ENCODE measurements at places on chromosomes 2 and 18. TPM values are rescaled to one million over a fixed set of nuclear protein-coding genes. Genes with fewer than 3 reads are reported as not detected.

The ATP8B1 gene
- polyA plus RNA-seq: not detected

The UGT1A4 gene
- polyA plus RNA-seq: not detected

The NHEJ1 gene
- 15.3 TPM for polyA plus RNA-seq

The ABCA12 gene
- 4.6 TPM for polyA plus RNA-seq

The RAB6C gene
- polyA plus RNA-seq: 0.24 TPM

The PIEZO2 gene
- polyA plus RNA-seq: not detected

The FOXI3 gene
- not detected for polyA plus RNA-seq

The GREB1 gene
- 11.4 TPM for polyA plus RNA-seq

The FAM237A gene
- not detected for polyA plus RNA-seq

The ARHGAP25 gene
- not detected for polyA plus RNA-seq

The CIB4 gene
- not detected for polyA plus RNA-seq

- no peak for DNase-seq
Measured at GRCh38 chr18:45155526-45155925, 459.8 kb upstream of the SLC14A2 start.

- no peak for DNase-seq
Measured at GRCh38 chr2:1833726-1834125, 89.4 kb upstream of the PXDN start.

GRCh38 chr2:118699447-118700175, 147.8 kb downstream of the EN1 start:
- DNase-seq: no peak

DNA sequence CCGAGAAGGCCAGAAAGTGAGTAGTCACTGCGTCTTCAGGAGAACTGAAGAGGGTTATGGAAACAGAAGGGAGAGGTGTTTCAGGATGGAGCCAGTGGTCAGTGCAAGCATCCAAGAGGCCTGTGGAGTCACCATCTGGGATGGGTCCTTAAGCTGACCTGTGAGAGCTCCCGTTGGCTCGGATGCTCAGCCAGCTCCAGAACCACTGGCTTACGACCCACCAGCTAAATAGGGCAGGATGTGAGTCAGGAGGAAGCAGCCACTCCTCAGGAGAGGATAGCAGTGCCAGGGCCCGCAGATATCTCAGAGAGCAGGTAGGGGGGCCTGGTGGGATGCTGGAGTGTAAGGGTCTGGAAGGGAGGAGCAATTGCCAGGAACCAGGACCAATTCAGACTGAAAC, 63.1 kb upstream of the B3GNT7 start:
- no peak for DNase-seq

DNA sequence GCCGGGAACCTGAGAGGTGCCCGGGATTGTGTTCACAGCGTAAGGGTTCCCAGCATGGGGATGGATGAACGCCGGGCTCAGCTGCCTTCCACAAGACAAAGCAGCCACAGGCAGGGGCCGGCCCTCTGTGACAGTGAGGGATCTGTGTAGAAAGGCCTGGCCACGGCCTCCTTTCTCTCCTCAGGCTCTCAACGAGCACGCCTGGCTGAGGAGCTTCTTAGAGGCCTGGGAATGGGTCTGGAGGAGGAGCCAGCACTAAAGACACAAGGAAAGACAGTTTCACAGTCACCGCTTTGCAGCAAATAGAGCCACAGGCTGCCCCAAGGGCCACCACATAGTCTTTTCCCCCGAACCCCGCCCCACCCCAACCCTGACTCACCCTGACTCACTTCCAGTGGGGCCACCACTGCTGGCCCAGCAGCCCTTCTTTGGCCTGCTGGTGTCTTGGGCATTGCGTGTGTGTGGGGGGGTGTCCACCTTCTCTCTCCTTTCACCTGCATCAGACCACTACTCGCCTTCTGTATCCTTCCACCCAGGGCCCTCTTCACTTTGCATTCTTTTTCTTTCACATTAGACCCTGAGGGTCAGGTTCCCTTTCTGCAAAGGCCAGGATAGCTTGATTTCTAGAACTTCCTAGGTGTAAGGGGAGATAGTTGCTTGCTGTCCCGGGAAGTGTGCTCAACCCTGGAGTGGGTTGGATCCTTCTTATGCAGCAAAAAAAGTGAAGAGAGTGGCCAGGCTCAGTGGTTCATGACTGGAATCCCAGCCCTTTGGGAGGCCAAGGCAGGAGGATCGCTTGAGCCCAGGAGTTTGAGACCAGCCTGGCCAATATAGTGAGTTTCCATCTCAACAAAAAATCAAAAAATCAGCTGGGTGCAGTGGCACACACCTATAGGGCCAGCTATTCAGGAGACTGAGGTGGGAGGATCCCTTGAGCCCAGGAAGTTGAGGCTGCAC, 19.3 kb upstream of the HPCAL1 start:
- no peak for DNase-seq

DNA sequence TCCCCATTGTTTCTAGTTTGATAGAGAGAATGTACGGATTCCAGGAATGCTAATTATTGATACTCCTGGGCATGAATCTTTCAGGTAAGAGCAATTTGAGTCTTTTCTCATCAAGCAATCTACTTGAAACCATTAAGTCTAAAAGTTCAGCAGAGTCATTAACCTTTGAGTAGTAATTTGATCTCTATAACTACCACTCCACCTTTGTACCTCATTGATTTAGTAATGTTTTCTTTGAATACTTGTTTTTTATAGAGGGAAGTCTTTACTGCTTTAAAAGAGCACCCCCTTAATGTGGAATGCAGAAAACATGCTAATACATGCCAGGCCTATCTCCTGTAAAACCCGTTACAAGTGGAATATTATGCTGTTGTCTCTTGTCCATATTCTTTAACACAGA, 45.0 kb downstream of the EIF5B start:
- no peak for DNase-seq

DNA sequence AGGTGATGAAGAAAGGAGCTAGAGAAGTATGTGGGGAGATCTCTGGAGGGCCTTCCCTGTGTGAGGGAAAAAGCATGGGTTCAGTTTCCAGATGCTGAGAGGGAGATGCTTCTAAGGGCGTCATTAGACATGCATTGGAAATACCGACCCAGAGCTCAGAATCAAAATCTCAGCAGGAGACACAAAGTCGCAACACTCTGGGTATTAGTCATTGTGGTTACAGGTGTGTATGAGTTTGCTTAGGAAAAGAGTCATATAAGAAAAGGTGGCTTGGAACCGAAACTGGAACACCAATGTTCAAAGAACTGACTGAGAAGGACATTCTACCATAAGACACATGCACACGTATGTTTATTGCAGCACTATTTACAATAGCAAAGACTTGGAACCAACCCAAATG, 477.1 kb downstream of the FBXO15 start:
- no peak for DNase-seq

DNA sequence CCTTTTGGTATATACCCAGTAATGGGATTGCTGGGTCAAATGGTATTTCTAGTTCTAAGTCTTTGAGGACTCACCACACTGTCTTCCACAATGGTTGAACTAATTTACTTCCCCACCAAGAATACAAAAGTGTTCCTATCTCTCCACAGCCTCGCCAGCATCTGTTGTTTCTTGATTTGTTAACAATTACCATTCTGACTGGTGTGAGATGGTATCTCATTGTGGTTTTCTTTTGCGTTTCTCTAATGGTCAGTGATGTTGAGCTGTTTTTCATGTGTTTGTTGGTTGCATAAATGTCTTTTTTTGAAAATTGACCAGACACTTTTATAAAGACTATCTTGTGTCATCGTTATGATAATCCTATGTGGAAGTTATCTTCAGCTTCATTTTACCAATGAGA, 16.0 kb upstream of the ATP8B1 start:
- DNase-seq: no peak

- DNase-seq: no peak
Measured at GRCh38 chr2:180366481-180366880, 359.4 kb upstream of the CWC22 start.

- peak; percentile 73 for DNase-seq
Measured at GRCh38 chr18:79380816-79381806, 14.6 kb upstream of the NFATC1 start.

- no peak for DNase-seq
Measured at GRCh38 chr18:62918361-62918760, 203.0 kb downstream of the PHLPP1 start.

DNA sequence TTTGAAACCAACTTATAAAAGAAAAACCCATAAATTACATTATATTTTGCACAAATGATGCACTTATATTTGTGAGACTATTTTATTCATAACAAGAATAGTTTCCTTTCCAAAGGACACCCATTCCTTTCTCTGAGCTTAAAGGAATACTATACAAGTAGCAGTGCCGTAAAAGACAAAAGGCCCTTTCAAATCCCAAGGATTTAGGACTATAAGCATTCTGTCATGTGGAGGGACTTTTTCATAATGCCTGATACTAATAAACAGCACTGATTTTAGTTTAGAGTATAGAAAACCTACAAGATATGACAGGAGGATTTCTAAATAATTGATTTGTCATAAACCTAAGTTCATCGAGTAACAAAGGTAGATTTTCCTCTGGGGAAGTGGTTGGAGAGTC, 1134.2 kb upstream of the ZEB2 start:
- no peak for DNase-seq

DNA sequence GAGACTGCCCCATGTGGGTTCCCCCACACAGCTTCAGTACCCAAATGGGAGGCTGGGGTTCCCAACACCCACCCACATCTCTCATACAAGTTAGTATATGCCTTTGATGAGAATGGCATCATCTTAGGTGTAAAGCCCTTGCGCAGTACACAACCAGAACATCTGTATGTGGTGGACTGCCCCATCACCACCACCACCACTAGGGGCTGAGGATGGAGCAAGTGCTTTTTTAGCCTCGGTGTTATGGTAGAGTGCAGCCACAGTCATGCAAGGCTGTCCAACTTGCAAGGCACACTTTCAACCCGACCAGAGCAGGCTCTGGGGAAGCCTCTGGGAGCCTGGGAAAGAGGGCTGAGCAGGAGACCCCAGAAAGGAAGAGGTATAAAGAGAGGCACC, 241.2 kb downstream of the TFCP2L1 start:
- no peak for DNase-seq

DNA sequence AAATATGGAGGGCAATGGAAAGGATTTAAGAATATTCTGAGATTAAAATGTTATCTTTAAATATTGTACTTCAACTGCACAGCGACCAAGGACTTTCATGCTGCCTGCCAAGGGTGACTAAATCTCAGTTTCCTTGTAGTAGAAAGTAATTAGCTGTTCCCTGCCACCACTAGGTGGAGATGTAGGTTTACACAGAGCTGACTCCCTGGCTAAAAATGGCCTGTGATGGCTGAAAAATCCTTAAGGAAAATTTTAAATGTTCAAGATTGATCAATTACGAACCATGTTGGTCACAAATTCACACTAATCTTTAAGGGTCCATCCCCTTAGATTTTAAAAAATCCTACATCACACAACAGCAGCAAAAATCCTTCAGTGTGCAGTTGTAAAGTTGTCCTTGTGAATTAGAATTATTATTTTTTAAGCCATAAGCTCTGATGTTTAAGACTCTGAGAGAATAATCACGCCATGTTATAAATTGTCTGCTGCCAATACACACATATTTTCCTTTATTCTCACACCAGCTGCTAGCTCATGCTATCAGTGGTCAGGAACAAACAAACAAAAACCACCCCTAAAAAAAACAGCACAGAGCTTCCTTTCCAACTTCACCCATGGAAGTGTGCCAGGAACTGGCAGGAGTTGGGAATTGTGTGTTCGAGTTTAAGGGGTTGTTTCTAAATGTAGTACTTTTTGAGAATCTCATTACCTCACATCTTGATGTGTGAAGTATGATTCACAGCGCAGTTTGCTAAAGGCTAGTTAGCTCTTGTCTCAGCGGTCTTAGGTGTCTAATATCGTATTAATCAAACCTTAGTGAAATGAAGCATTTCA, 399.8 kb downstream of the TMEM182 start:
- DNase-seq: peak; percentile 47

DNA sequence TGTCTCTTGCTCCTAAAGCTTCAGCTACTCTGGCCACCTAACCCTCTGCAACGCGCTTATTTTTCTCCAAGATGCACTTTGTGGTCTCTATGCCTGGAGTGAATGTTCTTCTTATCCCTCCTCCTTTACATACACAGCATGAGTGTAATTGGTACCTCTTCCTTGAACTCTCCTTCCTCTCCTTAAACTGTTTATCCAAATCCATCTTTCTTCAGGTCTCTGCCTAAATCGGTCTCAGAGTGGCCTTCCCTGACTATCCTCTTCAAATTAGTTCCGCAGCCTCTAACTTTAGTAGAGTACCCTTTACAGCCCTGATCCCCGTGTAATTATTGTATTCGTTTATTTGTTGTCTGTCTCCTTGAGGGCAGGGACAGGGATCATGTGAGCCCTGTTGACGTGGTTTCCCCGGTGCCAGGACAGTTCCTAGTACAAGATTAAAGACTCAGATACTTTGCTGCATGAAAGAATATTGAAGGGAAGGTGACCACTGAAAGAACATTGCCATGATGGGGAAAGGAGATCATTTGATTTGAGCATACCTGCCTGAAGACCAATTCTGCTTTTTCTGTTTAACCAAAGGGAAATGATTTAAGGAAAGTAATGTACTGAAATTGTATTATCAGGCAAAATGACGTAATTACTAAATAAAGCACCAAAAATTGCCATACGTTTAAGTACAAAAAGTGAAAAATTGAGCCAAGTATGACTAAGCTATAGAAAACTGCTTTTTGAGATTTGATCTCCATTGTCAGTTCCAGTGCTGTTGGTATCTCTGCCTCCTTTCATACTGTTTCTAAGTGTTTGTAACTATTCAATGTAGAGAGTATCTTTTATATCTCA, 1.2 kb downstream of the CNOT9 start:
- peak; percentile 17 for DNase-seq

DNA sequence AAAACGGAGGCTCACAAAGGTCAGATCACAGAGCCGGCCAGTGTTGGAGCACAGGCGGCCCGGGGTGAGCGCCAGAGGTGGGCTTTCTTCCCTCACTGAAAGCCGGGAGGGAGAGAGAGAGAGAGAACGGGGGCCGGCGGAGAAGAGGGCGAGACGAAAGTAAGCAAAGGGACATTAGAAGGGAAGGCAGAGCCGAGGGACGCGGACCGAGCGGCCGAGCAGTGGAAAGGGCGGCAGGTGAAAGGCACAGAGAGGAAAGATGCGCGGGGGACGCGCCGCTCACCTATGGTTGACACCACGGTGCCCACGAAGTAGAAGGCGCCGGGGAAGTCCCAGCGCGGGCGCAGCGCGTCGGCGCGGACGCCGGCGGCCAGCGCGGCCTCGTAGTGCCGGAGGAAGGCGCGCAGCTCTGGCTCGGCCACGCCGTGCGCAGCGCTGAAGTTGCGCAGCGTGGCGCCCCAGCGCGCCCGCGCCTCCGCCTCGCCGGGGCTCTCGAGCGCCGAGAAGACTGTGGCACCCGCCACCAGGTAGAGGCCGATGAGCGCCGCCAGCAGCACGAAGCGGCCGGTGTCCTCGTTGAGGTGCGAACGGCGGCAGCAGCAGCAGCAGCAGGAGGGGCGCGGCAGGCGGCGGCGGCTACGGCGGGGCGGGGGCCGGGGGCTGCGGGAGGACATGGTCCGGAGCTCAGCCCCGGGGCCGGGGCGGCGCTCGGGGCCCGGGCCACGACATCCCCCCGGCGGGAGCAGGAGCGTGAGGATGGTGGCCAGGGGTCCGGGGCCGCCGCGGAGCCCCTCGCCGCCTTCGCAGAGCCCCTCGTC, 166.9 kb downstream of the MSH2 start:
- no peak for DNase-seq

Data from muscle of arm (tissue), 14 donors.